Placental pericyte (primary cell): ENCODE measurements at places on chromosomes 16 and 17. TPM values are rescaled to one million over a fixed set of nuclear protein-coding genes. Genes with fewer than 3 reads are reported as not detected.

PRAC1 gene
- total RNA-seq: not detected in 2 replicates

ACSM2A gene
- not detected in 2 replicates for total RNA-seq

EPN3 gene
- not detected in 2 replicates for total RNA-seq

CCL3 gene
- total RNA-seq: not detected in 2 replicates

CCL7 gene
- total RNA-seq: 0.44 and 3.4 TPM in 2 replicates

CD300LB gene
- total RNA-seq: not detected in 2 replicates

PERCC1 gene
- total RNA-seq: not detected in 2 replicates

HLF gene
- total RNA-seq: not detected in 2 replicates

ASB16 gene
- total RNA-seq: 0.88 TPM in 1 of 2 replicates, not detected in the other

FTO gene
- total RNA-seq: 89.1 and 156 TPM in 2 replicates

POLR2C gene
- 103 and 153 TPM in 2 replicates for total RNA-seq

MT1A gene
- not detected in 2 replicates for total RNA-seq

GRB7 gene
- total RNA-seq: 0.57 TPM in 1 of 2 replicates, not detected in the other
